ENCODE measurements at places on chromosomes 12 and 14.

- DNase-seq = no peak
These were observed 180.6 kb downstream of the AACS start for GRCh38 chr12:125245581-125246557.

GRCh38 chr12:60394665-60395064 lies 798.8 kb downstream of the SLC16A7 start:
- peak; percentile 33 for DNase-seq

DNA sequence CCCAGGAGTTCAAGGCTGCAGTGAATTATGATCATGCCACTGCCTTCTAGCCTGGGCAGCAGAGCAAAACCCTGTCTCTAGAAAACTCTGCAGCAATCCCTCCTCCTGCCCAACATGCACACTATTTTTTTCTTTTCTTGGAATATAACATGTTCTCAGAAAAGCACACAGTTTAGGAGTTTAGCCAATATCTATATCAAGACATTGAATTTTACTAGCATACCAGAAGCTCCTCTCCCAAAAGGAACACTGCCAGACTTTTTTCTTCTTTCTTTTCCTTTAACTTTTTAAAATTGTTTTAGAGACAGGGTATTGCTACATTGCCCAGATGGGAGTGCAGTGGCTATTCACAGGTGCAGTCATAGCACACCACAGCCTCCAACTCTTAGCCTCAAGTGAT lies 107.1 kb upstream of the AEBP2 start:
- DNase-seq = no peak

DNA sequence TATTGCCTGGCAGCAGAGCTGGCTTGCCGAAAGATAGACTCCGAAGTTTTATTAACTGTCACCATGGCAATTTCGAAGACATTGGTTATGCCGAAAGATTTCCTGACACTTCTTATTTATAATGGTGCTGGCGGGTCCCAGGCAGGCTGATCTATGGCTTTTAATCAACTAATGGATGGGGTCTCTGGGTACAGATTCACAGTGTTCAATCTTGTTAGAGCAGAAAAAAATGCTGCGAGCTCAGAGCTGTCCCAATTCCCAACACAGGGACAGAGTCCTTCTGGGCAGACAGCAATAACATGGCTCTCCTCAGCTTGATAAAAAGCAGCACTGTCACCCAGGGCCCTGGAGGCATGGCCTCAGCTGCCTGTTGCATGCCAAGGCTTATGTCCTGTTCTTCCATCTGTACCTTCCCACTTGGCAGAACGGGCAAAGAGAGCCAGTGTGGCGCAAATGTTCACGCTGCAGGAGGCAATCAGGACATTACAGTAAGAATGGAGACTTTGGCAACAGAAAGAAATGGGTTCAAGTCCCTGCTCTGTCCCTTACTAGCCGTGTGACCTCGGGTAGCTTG lies 228.2 kb upstream of the PWP1 start:
- no peak for DNase-seq

Measured in skeletal muscle cell (primary cell).